CD8-positive, alpha-beta T cell (primary cell): ENCODE measurements at places on chromosomes 1 and 21. TPM values are rescaled to one million over a fixed set of nuclear protein-coding genes. Genes with fewer than 3 reads are reported as not detected.

PLA2G2D gene
- not detected for total RNA-seq

FAM163A gene
- total RNA-seq: not detected

FGR gene
- total RNA-seq: 1.4 TPM

ANGPTL7 gene
- not detected for total RNA-seq

DNA sequence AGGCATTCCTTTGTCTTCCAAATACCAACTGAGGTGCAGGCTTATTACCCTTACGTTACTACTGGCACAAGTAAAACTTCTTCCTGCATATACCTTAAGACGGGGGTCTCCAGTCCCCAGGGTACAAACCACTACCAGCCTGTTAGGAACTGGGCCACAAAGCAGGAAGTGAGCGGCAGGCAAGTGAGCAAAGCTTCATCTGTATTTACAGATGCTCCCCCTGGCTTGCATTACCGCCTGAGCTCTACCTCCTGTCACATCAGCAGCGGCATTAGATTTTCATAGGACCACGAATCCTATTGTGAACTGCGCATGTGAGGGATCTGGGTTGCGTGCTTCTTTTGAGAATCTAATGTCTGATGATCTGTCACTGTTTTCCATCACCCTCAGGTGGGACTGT, 113.1 kb downstream of the SLC45A1 start:
- DNase-seq: no peak

GRCh38 chr1:76418531-76418930, 344.0 kb downstream of the ST6GALNAC3 start:
- DNase-seq: no peak

DNA sequence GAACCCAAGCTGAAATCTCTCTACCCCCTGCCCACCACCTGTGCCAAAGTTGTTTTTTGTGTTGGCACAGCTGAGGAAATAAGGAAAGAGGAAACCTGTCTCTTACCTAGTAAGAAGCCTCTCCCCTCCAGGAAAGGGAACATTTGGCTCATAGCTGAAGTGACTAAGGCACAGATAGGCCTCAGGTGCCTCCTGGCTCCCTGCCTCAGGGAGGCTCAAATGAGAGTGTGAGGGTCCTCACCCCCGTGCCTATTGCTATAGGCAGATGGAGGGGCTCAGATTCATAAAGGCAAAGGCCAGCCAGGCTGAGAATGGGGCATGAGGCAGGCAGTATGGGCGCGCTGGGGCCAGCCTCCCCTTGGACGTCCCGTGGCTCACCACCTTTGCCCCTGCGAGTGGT, 7.4 kb downstream of the SLC30A2 start:
- DNase-seq: no peak

DNA sequence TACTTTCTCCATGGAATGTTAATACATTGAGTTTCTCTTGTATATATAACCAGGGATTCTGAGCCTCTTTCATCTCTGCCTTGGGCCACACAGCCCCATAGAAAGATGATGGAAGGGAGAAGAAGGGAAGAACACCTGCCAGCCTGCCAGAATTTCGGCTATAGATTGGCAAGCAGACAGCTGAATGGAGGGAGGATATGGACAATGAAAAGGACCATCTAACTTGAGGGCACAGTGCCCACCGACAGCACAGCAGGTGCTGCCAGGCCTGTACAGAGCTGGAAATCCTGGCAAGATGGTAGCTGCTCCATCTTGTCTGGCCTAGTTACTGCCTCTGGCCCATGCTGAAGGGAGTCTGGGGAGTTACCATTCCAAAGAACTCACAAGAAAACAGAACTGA, 244.3 kb downstream of the FGGY start:
- no peak for DNase-seq

GRCh38 chr1:16012590-16013219, 5.1 kb downstream of the HSPB7 start:
- DNase-seq: peak; percentile 47
